ENCODE measurements at places on chromosomes 12 and 14.

DNA sequence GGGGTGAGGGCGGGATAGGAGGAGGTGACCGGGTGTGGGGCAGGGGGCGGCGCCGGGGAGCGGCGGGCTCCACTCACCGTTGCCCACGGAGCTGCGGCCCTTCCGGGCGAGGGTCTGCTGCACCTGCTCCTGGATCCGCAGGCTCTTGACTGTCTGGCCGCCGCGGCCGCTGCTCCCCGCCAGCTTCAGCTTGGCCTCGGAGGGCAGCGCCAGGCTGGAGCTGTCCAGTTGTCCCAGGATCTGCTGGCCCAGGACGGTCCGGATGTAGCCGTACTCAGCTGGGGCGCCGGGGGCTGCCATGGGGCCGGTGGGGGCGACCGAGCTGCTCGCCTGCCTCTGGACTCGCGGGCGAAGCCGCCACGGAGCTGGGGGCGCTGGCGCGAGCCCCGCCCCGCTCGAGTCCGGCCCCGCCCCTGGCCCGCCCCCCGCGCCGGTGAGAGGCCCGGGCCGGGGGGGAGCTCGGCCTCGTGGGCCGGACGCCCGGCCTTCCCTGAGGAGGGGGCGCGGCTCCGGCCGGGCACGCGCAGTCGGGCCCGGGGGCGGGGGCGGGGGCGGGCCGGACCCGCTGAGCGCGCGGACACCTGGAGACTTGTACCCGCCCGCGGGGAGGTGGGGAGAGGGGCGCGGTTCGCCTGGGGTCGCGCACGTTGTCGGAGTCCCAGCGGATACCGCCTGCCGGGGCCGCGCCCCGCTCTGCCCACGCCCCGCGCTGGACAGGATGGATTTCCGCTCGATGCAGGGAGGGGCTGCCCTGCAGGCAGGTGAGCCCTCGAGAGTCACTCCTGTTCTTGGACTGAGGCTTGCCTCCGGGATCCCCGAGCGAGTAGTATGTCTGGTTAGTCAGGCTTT, at the start of gene PKP2:
Gene PKP2, minus strand, starts transcription at position 346 of the 849 bp plus-strand sequence. Its CDS starts 46 bp downstream, at position 300.
- DNase-seq = no peak

GRCh38 chr12:110079477-110080400, 31.4 kb upstream of the C12orf76 start:
- peak; percentile 32 for DNase-seq

GRCh38 chr12:32477714-32478113, 78.4 kb downstream of the FGD4 start:
- DNase-seq = no peak

DNA sequence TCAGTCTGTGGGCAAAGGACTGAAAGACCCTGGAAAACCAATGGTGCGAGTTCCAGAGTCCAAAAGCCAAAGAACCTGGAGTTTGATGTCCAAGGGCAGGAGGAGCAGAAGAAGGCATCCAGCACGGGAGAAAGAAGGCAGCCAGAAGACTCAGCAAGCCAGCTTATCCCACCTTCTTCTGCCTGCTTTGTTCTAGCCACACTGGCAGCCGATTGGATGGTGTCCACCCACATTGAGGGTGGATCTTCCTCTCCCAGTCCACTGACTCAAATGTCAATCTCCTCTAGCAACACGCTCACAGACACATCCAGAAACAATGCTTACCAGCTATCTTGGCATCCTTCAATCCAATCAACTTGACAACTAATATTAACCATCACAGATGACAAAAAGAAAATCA, 57.2 kb upstream of the CAPRIN2 start:
- no peak for DNase-seq

- DNase-seq = no peak
Observed at GRCh38 chr14:60760644-60761364, 26.2 kb downstream of the MNAT1 start.

- DNase-seq = no peak
Observed at GRCh38 chr12:115473257-115473956, 789.4 kb upstream of the TBX3 start.

DNA sequence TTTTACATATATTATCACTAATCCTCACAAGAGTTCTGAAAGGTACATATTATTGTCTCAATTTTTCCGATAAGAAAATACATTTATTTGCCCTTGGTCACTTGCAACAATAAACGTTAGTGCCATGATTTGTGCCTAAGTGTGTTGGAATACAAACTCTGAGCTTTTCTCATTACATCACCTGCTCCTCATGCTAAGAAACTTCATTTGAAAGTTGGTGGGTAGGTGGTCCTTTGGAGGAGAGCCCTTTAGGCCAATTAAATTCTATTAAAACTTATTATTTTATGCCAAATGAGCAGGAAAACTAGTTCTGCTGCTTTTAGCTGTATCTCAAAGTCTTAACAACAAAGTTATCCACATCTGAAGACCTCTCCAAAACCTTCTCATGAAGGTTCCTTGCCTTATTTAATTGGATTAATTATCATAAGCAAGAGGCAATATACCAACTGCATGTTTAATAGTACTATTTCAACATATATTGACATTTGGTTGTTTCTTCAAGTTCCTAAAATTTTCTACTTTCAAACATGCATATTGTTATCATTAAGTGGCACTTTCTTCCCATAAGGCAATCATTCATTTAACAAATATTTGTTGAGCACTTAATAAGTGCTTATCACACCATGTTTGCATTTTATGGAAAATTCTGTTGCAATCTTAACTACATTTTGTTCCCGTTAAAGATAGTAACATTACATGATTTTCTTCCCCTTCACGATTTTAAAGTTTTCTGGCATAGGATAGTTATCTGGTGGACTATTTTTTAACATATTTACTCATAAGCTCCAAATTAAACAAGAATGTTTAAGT, 40.1 kb upstream of the LRRK2 start:
- DNase-seq = no peak

- no peak for DNase-seq
Observed at GRCh38 chr12:103627189-103627855, 40.2 kb downstream of the STAB2 start.

- no peak for DNase-seq
Observed at GRCh38 chr12:40942326-40942725, 245.8 kb upstream of the PDZRN4 start.

GRCh38 chr14:60488175-60488574, 2.3 kb upstream of the C14orf39 start:
- DNase-seq = no peak

- no peak for DNase-seq
Observed at GRCh38 chr12:90062799-90063198, 354.2 kb upstream of the ATP2B1 start.

DNA sequence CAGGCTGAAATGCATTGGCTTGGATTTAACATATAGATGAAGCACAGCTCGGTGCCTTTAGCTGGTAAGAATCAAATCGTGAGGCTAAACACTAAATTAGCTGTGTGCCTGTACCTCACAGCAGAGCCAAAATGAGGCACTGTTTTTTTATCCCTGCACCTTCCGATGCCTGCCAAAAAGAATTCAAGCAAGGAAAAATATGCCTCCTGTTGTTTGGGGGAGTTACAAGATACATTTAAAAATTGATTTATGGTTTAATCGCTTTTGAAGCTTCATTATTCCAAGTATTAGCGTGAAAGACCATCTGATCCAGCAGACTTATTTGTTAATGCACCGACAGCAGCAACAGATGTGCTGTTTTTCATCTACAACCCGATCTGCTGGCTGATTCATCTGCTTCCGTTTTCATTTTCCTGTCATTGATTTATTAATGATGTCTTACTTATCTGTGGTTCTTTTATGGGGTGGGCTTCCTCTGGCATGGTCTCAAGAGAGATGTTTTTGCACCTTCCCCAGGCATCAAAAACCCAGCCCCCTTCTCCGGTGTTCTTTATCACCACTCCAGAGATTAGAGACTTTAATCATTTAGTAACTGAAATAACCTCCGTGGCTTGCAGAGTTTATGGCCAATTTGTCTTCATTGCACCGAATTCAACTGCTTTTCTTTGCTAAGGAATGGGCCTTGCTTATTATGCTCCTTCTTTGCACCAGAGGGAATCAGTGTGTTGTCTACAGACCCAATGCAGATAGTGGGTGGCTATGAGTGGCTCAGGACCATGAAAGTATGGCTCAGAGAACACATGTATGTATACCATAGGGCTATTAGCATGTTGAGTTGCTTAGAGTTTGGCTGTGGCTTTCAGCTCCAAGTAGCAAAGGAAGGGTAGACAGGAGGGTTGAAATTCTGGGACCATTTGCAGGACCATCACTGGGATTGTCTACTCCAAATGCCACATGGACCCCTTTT, 166.8 kb upstream of the TMEM260 start:
- DNase-seq = no peak

- no peak for DNase-seq
Observed at GRCh38 chr14:100268591-100269207, 29.8 kb downstream of the YY1 start.

DNA sequence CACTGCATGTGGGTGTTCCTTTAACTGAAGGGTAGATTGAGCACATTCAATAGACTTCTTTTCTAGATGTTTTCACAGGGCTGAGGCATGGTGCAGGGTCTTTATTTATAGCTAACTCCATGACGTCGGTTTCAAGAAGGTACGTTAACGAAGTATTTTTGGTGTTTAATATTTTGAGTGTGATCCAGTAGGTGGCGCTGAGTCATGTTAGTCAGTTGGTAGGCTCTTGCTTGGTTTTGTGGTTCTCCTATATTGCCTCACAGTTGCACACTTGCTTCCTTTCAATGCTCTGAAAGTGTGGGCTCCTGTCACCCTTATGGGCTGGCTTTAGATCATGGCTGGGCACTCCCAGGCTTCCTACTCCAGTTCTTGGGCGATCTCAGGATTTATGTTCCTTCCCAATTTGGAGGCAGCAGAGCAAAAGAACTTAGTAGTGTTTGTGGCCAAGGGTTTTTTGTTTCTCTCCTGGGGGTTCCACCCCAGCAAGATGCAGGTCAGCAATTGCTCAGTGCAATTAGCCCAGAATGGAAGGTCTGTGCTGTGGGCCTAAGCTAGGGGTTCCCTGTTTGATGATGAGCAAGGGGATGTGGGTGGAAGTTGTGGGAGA, 471.6 kb upstream of the FOXG1 start:
- no peak for DNase-seq

DNA sequence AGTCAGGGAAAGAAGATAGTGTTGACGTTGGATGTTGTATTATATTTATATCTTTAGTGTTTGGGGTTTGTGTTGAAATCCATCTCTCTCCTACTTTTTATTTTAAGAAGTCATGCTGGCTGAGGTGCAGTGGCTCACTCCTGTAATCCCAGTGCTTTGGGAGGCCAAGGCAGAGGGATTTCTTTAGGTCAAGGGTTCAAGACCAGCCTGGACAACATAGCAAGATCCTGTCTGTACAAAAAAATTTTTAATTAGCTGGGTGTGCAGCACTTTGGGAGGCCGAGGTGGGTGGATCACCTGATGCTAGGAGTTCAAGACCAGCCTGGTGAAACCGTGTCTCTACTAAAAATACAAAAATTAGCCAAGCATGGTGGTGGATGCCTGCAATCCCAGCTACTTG, 23.9 kb downstream of the A2ML1 start:
- DNase-seq = no peak

- no peak for DNase-seq
Observed at GRCh38 chr12:47838286-47838931, 18.7 kb upstream of the HDAC7 start.

DNA sequence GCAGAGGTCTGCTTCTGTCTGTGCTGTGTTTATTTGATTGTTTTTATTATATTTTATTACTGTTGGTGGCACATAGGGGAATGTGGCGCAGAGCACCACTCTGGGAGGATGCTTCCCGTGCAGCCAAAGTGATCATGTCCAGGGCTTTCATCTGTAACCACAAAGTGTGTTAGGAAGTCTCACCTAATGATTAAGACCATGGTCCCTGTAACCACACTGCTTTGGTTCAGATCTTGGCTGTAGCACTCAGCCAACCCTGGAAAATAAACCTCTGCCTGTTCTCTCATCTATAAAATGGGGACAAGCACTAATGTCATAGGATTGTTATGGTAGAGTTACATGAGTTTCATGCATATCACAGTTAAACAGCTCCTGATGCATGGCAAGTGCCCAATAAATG, 1.9 kb downstream of the RESF1 start:
- no peak for DNase-seq

- no peak for DNase-seq
Observed at GRCh38 chr12:132566516-132567131, 43.8 kb downstream of the LRCOL1 start.

- DNase-seq = no peak
Observed at GRCh38 chr12:104498211-104498801, 41.6 kb downstream of the CHST11 start.

DNA sequence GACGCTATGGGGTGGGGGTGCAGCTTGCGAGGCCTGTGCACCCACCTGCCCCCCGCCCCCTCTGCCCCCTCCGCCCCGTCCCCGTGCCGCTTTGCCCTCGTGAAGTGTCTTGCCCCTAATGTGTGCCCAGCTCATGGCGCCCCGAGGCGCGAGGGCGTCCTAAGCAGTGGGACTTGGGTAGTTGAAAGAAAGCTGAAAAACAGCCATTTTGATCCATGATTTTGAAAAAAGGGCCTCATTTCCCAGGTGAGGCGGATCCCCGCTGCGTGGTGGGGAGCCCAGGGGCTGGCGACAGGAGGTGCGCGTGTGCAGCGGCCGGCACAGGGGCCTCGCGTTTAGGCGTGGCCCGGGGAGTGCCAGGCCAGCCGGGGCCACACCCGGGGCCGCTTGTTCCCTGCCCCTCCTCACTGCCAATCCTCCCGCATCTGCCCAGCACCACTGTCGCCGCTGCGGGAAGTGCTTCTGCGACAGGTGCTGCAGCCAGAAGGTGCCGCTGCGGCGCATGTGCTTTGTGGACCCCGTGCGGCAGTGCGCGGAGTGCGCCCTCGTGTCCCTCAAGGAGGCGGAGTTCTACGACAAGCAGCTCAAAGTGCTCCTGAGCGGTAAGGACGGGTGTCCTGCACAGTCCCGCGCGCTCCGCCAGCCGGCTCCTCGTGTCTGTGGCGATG, 11.8 kb downstream of the ZFYVE21 start:
- DNase-seq = no peak

DNA sequence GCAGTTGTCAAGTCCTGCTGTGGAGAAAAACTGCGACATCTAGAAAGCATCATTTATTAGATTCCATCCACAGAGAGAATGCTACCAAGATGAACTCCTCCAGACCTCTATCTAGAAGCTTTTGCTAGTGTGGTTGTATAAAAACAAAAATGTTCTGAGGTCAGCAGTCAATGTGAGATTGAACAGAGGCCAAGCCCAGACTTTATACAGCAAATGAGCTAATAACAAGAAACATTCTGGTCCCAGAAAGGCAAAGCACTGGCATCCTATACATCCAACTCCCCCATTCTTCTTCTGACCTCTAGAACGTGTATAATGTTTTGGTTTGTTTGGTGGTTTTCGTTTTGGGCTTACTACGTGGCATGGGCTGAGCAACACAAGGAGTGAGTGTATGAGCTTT, 26.7 kb upstream of the RIN3 start:
- DNase-seq = no peak

- DNase-seq = no peak
Observed at GRCh38 chr12:69046920-69047319, 113.9 kb upstream of the CPM start.

DNA sequence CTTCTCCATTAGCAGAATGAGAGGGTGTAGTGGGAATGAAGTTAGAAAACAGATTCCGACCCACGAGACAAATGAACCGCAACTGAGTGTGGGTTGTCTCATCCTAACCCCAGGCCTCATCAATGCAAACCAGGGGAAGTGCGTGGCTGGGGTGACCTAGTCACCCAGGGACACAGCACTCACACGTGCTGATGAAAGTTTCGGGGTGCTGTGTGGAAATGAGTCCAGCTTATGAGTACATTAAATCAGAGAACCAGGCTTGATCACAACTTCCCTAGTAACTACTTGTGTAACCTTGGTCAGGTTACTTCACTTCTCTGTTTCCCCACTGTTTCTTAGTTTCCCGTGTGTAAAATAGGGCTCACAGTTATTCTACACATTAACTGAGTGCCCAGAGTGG, 95.4 kb upstream of the CDKN3 start:
- no peak for DNase-seq
